Activated CD8-positive, alpha-beta T cell treated with anti-CD3 and anti-CD28 coated beads for 36 hours (primary cell): ENCODE measurements at places on chromosomes 4 and X. TPM values are rescaled to one million over a fixed set of nuclear protein-coding genes. Genes with fewer than 3 reads are reported as not detected.

ARHGEF38 gene
- total RNA-seq: not detected

- no peak for DNase-seq
Measured at GRCh38 chrX:123392921-123393320, 208.8 kb downstream of the GRIA3 start.

PRSS12 gene
- total RNA-seq: not detected

DNA sequence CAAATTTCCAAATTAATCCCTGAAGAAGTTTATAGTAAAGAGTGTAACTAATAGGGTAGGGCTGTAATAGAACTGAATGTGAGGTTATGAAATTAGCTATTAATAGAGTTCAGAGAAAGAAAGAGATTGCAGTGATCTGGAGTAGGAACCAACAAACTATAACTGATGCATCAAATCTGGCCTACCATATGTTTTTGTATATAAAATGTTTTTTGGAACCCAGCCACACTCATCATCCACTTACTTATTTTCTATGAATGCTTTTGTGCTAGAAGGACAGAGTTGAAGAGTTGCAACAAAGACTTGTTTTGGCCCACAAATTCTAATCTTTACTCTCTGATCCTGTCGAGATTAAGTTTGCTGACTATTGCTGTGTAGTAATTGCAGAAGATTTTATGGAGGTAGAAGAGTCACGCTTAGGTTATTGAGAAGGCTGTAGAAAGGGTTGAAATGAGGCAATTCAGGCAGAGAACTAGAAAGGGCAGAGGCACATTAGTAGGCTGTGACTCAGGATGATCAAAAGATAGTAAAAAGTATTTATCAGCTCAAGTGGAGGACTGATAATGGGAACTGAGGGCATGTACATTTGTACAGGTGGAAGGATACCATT, 298.7 kb upstream of the EMCN start:
- DNase-seq: no peak
